Urothelium cell line (cell line): ENCODE measurements at places on chromosomes 16 and 17.

DNA sequence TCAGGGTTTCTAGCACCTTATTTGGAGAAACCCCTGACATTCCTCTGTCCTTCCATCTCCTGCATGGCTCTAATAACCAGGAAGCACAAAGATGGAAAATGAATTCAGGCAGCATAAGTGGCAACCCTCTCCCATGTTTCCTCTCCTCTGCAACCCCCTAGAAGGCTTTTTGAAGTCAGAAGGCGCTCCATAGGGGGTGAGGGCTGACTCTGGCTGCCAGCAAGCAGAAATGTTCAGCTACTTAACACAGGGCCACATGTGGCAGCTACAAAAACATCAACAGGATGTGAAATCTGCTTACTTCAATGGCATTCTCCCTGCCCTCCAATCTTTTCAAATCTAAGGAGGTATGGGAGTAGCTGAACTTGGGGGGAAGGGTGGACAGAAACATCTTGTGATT is 55.2 kb upstream of the IRX5 start:
- DNase-seq: no peak

- no peak for DNase-seq
Measured at GRCh38 chr16:88347656-88348376, 34.9 kb upstream of the ZNF469 start.

DNA sequence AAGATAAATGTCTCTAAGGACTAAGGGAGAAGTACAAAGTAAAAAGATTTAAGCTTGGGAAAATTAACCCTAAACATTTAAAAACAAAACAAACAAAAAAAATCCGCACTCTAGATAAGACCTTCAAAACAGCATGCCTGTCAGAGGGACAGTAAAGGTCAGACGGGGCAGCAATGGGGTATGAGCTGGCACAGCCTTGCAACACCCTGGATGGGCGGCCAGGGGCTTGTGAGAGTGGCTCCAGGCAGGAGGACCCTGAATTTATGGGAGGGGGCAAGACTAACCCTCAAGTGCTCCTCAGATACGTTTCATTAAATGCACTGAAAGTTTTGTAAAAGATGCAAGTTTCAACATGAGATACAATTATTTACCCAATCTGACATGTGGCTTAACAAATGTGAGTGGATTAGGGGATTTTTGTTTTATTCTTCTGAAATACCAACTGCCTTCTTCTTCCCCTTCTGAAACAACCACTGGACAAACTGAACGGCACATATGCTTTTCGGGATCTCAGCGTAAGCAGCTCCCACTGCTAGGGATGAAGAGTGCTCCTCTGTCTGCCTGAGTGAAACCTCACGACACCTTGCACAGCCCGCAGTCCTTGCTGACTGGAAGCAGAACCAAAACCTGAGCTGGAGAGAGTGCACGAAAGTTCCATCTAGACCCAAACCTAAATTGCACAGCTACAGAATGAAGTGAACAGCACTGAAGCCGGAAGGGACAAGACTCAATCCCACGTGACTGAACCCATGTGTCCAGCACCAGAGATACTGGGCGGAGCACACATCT is 128.4 kb downstream of the ANKRD11 start:
- no peak for DNase-seq

GRCh38 chr17:46009681-46010596 is 10.9 kb downstream of the STH start:
- no peak for DNase-seq

- DNase-seq: no peak
Measured at GRCh38 chr16:55331648-55332185, 7.7 kb downstream of the IRX6 start.

GRCh38 chr17:62688398-62689160 is 61.1 kb downstream of the MRC2 start:
- DNase-seq: no peak
